ENCODE measurements at places on chromosomes 1 and 21.

DNA sequence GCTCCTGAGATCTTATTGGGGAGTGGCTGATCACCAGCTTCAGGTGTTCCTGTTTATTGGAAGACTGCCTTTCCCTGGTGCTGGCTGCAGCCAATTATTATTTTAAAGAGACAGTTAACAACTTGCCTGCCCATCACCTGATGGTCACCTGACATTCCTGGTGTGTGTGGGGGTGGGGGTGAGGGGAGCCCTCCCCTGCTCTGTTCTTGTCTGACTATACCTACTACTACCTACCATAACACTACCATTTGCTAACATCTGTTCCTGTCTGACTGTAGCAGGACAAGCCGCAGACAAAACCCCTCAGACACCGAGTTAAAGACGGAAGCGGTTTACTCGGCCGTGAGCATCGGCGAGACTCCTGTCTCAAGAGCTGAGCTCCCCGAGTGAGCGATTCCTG is 54.9 kb upstream of the NBPF3 start:
- DNase-seq: no peak

- DNase-seq: no peak
Measured at GRCh38 chr1:208724079-208724478, 479.9 kb upstream of the PLXNA2 start.

DNA sequence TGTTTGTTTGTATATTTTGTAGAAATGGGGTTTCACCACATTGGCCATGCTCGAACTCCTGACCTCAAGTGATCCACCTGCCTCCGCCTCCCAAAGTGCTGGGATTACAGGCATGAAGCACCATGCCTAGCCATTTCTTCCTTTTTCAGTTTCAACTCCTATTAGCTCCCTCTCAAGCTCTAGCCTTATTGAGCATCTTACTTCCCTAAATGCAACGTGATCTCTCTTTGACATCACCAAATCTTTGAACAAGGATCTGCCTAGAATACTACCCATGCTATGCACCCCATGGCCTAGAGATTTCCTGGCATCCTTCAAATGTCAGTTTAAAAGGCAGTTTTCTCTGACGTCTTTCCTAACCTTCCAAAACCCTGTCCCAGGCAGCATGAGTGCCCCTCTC is 91.1 kb upstream of the NR5A2 start:
- no peak for DNase-seq

GRCh38 chr1:3192361-3192760 is 123.4 kb downstream of the PRDM16 start:
- DNase-seq: no peak

- no peak for DNase-seq
Measured at GRCh38 chr1:44645476-44646244, 28.6 kb downstream of the TMEM53 start.
